ENCODE measurements at places on chromosomes 12 and 14. TPM values are rescaled to one million over a fixed set of nuclear protein-coding genes. Genes with fewer than 3 reads are reported as not detected.

DNA sequence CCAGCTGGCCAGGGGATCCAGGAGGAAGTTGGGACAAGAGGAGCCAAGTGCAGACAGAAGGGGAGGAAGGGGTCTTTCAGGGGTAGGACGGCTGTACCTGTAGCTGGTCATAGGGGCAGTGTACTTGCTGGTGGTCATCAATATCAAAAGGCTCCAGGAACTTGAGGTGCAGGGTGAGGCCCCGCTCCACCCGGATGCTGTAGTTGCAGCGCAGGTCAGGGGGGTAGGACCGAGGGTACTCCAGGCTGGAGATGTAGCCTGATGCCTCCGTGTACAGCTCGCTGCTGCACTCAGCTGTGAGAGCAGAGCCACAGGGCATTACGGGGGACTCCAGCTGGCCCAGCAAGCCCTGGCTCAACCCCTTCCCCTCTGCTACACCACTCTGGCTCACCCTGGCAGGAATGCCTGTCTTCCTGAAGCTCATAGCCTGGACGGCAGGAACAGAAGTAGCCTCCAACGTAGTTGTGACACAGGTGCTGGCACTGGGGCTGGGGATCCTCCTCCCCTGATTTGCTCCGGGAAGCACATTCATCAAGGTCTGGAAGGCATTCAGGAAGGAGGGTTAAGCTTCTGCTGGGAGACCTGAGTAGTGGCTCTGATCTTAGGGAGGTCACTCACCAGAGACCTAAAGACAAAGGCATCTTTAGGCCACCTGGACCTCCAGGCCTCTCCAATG lies 2.9 kb downstream of the C1R start:
- H3K27me3 ChIP-seq = no peaks in the 10 kb centered on the region
- peaks cover 17% of the 10 kb centered on the region for H3K4me1 ChIP-seq
- no peak for DNase-seq
- peaks cover 32% of the 10 kb centered on the region for H3K36me3 ChIP-seq
- no peak overlapping the region for H3K4me3 ChIP-seq
- no peak overlapping the region for H3K27ac ChIP-seq

Gene TCL1B
- 0.28 TPM for total RNA-seq

DNA sequence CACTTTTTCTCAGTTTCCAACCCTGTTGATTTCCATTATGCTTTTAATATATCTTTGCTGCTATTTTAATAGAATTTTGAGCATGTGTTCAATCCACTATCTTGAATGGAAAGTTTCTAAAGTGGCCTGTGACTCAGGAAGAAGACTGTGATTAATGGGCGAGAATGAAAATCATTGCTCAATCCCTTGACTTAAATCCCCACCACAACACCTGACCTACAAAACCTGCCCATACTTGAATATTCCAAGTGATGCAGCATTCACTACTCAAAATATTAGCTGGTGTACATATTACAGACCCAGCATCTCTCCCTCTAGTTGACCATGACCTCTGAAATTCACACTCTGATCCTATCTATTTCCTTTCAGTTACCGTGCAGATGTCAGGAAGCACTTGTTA lies 1.3 kb upstream of the OAS3 start:
- DNase-seq = no peak
- H3K4me3 ChIP-seq = no peak overlapping the region
- no peaks in the 10 kb centered on the region for H3K36me3 ChIP-seq
- peaks cover 3% of the 10 kb centered on the region for H3K4me1 ChIP-seq
- H3K27ac ChIP-seq = no peak overlapping the region

DNA sequence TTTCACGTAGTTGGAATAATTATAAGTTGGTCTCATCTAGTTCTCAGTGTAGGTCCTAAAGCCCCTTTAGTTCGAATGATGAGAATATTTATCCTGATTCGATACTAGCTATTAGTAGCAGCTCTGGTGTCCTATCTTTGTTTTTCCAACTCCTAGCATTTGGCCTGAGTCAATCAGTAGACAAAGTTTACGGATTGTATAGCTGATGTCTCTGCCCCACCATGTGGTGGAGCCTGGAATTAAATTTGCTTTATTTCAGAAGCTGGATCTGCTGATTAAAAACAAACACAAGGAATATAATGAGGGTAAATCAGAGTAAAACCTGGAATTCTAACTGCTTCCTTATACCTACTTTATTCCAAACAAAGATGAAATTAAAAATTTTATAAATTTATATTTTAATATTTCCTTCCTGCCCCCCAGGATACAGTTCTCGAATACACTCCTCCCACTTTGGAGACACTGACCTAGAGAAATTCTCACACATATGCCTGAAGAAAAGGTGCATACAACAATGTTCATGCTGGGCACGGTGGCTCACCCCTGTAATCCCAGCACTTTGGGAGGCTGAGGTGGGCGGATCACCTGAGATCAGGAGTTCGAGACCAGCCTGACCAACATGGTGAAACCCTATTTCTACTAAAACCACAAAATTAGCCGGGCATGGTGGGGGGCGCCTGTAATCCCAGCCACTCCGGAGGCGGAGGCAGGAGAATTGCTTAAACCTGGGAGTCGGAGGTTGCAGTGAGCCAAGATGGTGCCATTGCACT lies 7.6 kb upstream of the BRMS1L start:
- no peaks in the 10 kb centered on the region for H3K4me1 ChIP-seq
- H3K27ac ChIP-seq = no peak overlapping the region
- H3K36me3 ChIP-seq = no peaks in the 10 kb centered on the region
- no peaks in the 10 kb centered on the region for H3K27me3 ChIP-seq
- DNase-seq = peak; percentile 63

Gene NRXN3
- 8.3 TPM for total RNA-seq

Gene NELL2
- total RNA-seq = 15.9 TPM

Gene C12orf57
- 92.9 TPM for total RNA-seq

Gene NGB
- total RNA-seq = not detected

Gene VRTN
- not detected for total RNA-seq

Gene BICDL1
- 5.2 TPM for total RNA-seq

Gene COPZ1
- total RNA-seq = 163 TPM

Gene ACOT6
- total RNA-seq = not detected

All from lung (tissue), 17 donors.